ENCODE measurements at places on chromosomes 16 and 17. TPM values are rescaled to one million over a fixed set of nuclear protein-coding genes. Genes with fewer than 3 reads are reported as not detected.
A peak's percentile ranks its signal among the peaks of the same experiment; 100 is the strongest.

- no peak overlapping the region for H3K27ac ChIP-seq
- H3K27me3 ChIP-seq: no peaks in the 10 kb centered on the region
- no peak for DNase-seq
- no peak overlapping the region for H3K4me3 ChIP-seq
Measured at GRCh38 chr17:47705536-47706530, 11.9 kb downstream of the TBKBP1 start.

DNA sequence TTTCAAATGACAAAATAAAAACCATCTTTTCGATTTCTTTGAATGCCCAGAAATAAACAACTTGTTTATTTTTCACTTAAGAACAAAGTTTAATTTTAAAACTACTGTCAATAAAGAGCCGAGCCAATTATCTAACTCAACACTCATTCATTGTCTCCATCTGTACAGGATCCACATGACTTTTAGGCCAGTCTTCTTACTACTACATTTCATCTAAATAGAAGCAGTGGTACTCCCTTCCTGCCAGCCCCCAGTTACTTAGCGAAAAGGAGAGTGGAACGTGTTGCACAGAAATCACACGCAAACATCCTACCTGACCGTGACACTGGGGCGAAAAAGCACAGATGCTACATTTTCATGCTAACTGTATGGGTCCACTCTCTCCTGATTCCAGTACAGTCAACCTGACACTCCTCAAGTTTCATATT lies 1.2 kb downstream of the GNA13 start:
- H3K4me1 ChIP-seq: peaks cover 12% of the 10 kb centered on the region
- H3K36me3 ChIP-seq: no peaks in the 10 kb centered on the region
- peak overlapping the region; percentile 95 for H3K4me3 ChIP-seq
- no peak for DNase-seq

GRCh38 chr16:471353-472198 lies 46.1 kb downstream of the RAB11FIP3 start:
- no peak overlapping the region for H3K27ac ChIP-seq
- no peak for DNase-seq
- H3K4me3 ChIP-seq: no peak overlapping the region
- H3K36me3 ChIP-seq: no peaks in the 10 kb centered on the region
- H3K4me1 ChIP-seq: no peaks in the 10 kb centered on the region

NHLRC4 gene
- total RNA-seq: 1.2 TPM

GRB7 gene
- total RNA-seq: 19.0 TPM

- no peaks in the 10 kb centered on the region for H3K27me3 ChIP-seq
- no peak for DNase-seq
- H3K4me1 ChIP-seq: peaks cover 18% of the 10 kb centered on the region
- H3K27ac ChIP-seq: peak overlapping the region; percentile 95
Measured at GRCh38 chr17:75460295-75460694, 3.9 kb downstream of the TMEM94 start.

DNA sequence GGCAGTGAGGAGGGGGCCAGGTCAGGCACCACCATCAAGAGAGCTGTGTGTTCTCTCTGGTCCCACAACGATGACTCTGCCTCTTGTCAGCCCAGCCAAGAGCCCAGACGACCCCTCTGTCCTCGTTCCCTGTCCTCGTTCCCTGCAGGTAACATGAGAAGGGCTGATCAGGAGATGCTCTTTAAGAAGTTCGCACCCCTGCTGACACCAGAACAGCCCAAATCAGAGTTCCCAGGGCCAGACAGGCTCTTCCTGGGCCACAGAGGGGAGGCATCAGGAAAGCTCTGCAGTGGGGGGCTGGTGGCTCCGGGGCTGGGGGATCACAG lies 13.5 kb upstream of the DNAI2 start:
- no peak overlapping the region for H3K27ac ChIP-seq
- peaks cover 18% of the 10 kb centered on the region for H3K27me3 ChIP-seq
- H3K36me3 ChIP-seq: no peaks in the 10 kb centered on the region
- H3K4me3 ChIP-seq: no peak overlapping the region
- no peak for DNase-seq

TEKT5 gene
- total RNA-seq: not detected

- no peak overlapping the region for H3K4me3 ChIP-seq
- no peaks in the 10 kb centered on the region for H3K27me3 ChIP-seq
- peak overlapping the region; percentile 88 for H3K27ac ChIP-seq
- DNase-seq: peak; percentile 88
Measured at GRCh38 chr17:47275245-47275984, 21.8 kb downstream of the ITGB3 start.

GRCh38 chr17:80921159-80921558 lies 70.5 kb upstream of the CHMP6 start:
- no peaks in the 10 kb centered on the region for H3K36me3 ChIP-seq
- H3K4me3 ChIP-seq: no peak overlapping the region
- no peaks in the 10 kb centered on the region for H3K4me1 ChIP-seq
- no peak overlapping the region for H3K27ac ChIP-seq
- H3K27me3 ChIP-seq: no peaks in the 10 kb centered on the region

- H3K4me3 ChIP-seq: no peak overlapping the region
- H3K27me3 ChIP-seq: no peaks in the 10 kb centered on the region
- peak overlapping the region; percentile 24 for H3K27ac ChIP-seq
- H3K4me1 ChIP-seq: peaks cover 8% of the 10 kb centered on the region
Measured at GRCh38 chr16:72203401-72203800, 31.4 kb upstream of the PMFBP1 start.

SDR42E1 gene
- not detected for total RNA-seq

GRCh38 chr16:23333034-23333579 lies 31.0 kb downstream of the SCNN1B start:
- no peak for DNase-seq
- H3K4me3 ChIP-seq: no peak overlapping the region
- H3K36me3 ChIP-seq: no peaks in the 10 kb centered on the region
- H3K4me1 ChIP-seq: no peaks in the 10 kb centered on the region

Data from hepatocyte (in vitro differentiated cells).